Skin of body (tissue), 3 donors: ENCODE measurements at places on chromosomes 3 and 15. TPM values are rescaled to one million over a fixed set of nuclear protein-coding genes. Genes with fewer than 3 reads are reported as not detected.

SLC12A1 gene
- total RNA-seq: not detected

TUBGCP4 gene
- 14.1 TPM for total RNA-seq

SMCO1 gene
- 0.79 TPM for total RNA-seq

MUSTN1 gene
- 9.6 TPM for total RNA-seq

ALPK3 gene
- 7.5 TPM for total RNA-seq

THAP10 gene
- total RNA-seq: 2.1 TPM

GRCh38 chr3:107965136-107965655 is 125.6 kb downstream of the CD47 start:
- DNase-seq: no peak

GRCh38 chr3:117734496-117734895 is 1024.9 kb downstream of the TUSC7 start:
- DNase-seq: no peak

DNA sequence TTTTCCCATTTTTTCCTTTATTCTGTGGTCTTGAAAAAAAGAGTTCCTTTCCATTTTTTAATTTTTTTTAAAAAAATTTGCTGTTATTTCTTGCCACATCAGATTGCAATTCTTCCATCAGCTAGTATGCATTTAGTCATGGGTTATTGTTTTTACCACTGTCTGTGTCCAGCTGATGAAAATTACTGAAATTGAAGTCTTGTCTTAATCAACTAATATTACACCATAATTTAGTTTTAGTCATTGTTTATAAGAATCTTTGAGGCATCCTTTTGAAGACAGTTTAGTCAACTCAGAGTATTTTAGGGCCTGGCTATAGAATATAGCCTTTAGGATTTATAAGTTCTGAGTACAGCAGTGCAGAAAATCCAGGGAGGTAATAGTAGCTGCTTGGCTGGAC is 172.1 kb downstream of the LRTM1 start:
- no peak for DNase-seq
